ENCODE measurements at places on chromosomes 3 and 15.

DNA sequence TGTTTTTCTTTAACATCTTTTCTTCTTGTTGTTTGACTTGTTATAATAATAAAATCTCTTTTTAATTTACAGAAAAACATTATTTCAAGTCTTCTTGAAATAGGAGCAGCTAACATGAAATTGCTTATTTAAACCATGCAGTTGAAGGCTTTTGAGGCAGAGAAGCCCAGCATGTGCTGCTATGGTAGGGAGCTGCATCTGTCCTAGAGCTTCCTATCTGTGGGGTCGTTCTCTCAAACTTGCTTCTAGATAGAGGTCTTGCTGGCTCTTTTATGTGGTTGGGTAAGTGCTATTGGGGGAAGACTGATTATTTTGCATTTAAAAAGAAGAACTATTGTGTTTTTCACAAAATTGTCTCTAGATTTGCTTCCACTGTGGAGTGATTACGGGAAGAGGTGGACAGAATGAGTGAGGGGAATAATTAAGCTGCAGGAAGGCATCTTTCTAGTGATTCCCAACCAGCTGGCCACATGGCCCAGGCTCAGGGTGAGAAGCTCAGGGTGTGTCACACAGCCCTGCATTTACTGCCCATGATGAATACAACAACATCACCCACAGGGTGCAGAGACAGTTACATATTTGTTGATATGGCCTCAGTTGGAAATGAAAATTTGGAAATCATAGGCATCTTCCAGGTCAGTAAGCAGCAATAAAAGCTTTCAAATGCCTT, 98.7 kb downstream of the CHST2 start:
- no peak for DNase-seq

DNA sequence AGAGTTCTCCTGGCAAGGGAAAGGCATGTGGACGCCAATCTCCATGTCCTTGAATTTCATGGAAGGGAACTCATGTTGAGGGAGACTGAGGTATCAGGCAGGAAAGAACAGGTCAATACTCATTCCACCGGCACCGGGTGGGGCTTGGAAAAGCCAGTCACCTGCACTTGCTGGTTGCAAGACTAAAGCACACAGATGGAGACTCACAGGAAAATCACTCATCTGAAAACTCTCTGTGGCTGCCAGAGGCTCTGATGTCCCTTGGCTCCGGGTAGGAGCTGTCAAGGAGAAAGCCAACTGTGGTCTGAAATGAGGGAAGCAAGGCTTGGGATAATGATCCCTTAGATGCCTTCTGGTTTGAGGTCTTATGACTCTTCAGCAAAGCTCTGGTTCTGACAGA, 8.7 kb upstream of the CGNL1 start:
- no peak for DNase-seq

GRCh38 chr3:119013951-119014350, 20.7 kb downstream of the IGSF11 start:
- DNase-seq = no peak

DNA sequence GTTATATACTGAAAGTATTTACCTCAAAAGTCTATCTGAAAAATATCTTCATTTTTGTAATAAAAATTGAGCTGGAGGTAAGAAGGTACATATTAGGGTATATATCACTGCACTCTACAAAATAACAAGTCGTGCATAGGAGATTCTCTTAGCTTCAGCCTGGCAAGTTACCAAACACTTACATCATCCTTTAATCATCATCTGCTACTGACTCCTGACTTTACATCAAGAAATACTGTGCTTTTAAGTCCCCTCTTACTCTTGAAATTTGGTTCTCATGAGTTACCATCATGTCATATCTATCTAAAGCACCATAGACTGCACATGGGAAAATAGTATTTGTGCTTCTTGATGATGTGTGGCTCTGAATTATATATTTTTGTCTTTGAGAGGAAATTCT, 50.8 kb downstream of the LYSMD4 start:
- peak; percentile 30 for DNase-seq

GRCh38 chr15:36622197-36622795, 42.9 kb downstream of the CDIN1 start:
- no peak for DNase-seq

- DNase-seq = no peak
These were observed 5.4 kb upstream of the RFX7 start for GRCh38 chr15:56249092-56249491.

DNA sequence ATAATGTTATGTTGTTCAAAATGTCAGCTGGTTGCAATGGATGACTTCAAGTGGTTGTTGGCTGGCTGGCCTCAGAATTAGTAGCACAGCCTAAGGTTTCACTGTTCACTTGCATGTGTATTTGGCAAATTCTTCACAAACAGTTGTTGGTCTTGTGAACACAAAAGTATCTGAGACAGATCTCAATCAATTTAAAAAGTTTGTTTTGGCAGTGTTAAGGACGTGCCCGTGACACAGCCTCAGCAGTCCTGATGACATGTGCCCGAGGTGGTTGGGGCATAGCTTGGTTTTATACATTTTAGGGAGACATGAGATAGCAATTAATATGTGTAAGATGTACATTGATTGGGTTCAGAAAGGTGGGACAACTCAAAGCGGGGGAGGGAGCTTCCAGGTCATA, 436.0 kb downstream of the AGBL1 start:
- no peak for DNase-seq

- DNase-seq = no peak
These were observed 25.4 kb upstream of the RYK start for GRCh38 chr3:134276086-134276485.

- no peak for DNase-seq
These were observed 52.5 kb downstream of the PIAS1 start for GRCh38 chr15:68106656-68107055.

DNA sequence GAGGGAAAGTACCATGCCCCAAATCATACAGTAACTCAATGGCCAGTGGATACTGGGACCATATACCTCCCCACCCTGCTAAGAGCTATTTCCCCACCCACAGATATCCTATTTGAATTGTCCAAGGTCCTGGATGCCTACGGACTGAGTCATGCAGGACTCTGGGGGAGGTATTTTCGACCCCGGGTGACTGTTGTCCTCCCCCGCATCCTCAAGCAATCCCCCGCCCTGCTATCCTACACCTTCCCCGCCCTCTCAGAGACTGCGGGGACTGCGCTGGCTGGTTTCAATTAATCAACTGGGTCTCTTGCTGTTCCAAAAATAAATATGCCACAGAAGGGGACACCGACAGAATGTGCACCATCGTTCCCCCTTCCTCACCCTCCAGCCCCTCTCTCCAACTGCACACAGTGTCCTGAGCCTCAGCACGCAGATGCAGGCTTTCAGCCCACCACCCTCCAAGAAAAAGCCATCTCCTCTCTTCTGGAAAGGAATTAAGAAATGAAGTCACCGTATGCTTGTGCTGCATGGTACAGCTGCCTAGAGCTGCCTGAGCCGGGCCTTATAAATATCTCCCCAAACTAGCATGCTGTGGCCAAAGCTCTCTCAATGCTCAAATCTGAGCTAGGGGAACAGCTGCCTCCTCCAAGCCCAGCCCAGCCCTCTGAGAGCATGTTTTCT, 8.1 kb downstream of the CAV3 start:
- no peak for DNase-seq

GRCh38 chr15:28079313-28079969, 19.7 kb downstream of the OCA2 start:
- no peak for DNase-seq

DNA sequence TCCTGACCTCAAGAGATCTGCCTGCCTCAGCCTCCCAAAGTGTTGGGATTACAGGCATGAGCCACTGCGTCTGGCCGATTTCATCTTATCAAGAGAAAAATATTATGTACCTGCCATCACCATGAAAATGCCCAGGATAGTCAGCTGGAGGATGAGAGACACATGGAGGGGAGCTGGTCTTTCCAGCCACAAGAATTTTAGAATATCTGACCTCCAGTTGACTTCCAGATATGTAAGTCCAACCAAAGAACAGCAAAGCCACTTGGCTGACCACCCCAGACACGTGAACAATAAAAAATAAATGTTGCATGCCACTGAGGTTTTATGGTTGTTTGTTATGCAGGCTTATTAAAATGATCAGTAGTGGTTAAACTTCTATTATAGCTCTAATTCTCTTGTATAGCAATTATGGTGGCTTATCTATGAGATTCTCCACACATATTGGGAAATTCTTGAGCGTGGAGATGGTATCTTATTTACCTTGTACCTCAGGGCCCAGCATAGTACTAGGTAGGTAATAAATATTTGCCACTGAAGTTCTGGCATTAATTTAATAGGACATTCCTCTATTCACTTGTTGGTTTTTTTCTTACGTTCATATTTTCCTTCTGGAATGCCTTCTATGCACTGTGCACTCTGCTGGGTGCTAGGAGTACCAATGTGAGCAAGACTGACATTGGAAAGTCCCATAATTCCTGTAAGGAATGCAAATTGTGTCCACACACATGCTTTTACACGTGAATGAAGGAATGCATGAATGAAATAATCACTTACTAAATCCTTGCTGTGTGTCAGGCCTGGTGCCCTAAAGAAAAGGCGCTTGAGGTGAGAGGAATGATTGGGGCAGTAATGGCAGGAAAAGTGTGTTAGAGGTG, 77.6 kb downstream of the EDEM1 start:
- no peak for DNase-seq

GRCh38 chr15:29615791-29616190, 206.5 kb downstream of the TJP1 start:
- DNase-seq = no peak

DNA sequence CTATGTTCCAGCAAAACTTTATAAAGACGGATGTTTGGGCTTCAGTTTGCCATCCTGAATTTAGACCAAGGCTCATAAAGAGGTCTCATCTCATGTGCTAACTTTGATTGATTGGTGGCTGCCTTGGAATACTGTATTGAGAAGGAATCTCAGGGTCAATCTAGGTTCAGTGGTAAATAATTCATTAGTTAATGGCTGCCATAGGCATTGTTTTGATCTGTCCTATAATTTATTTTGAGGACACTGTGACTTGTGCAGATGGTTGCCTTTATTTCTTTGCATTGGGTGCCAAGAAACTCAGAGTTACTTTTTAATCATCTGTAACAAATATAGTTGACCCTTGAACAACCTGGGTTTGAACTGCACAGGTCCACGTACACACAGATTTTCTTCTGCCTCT, 159.8 kb downstream of the B3GALNT1 start:
- DNase-seq = no peak

GRCh38 chr3:87797872-87798566, 260.8 kb downstream of the CGGBP1 start:
- DNase-seq = no peak

DNA sequence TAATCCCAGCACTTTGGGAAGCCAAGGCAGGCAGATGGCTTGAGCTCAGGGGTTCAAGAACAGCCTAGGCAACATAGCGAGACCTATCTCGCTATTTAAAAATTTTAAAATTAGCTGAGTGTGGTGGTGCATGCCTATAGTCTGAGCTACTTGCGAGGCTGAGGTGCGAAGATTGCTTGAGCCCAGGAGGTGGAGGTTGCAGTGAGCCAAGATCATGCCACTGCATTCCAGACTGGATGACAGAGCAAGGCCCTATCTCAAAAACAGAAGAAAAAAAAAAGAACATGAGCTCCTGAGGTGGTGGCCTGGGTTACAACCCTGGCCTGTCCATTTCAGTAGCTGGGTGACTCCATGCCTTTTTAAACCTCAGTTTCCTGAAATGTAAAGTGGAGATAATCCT, 7.2 kb downstream of the DNASE1L3 start:
- no peak for DNase-seq

DNA sequence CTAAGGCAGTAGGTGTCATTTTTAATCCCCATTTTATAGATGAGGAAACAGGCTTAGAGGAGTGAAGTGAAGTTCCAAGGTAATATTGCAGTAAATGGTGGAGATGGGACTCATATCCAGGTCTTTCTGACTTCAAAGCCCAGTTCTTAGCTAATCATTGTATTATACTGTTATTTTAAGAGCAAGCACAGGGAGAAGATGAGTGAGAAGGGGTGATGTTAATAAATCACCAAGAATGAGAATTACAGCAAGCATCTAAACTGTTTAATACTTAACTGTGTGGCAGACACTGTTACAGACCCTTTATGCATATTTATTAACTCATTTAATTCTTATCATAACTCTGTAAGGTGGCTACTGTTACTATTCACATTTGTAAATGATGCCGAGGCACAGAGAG, 61.2 kb downstream of the VPS8 start:
- no peak for DNase-seq

DNA sequence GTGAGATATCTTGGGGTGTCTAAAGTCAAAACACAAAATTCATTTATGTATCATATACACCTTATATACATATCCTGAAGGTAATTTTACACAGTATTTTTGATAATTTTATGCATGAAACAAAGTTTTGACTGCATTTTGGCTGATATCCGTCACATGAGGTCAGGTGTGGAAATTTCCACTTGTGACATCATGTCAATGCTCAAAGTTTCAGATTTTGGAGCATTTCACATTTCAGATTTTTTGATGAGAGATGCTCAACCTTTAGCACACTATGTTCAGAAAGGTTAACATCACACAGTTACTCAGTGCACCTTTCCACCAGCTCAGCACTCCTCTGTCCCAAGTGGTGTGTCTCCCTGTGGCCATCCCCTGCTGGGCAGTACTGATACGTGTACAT, 37.7 kb upstream of the CPB1 start:
- DNase-seq = no peak

- DNase-seq = no peak
These were observed 703.0 kb upstream of the ZNF385D start for GRCh38 chr3:22453906-22454535.

All from T-helper 1 cell (primary cell).